ENCODE measurements at places on chromosomes 1 and 21. TPM values are rescaled to one million over a fixed set of nuclear protein-coding genes. Genes with fewer than 3 reads are reported as not detected.

The RASSF5 gene
- total RNA-seq, result 0.06 TPM

The ZBTB37 gene
- 12.6 TPM for total RNA-seq

The LAMB3 gene
- 19.7 TPM for total RNA-seq

The DUSP23 gene
- 4.8 TPM for total RNA-seq

The ARTN gene
- 10.7 TPM for total RNA-seq

The TTC34 gene
- total RNA-seq, result 0.20 TPM

The CLCA4 gene
- total RNA-seq, result not detected
